Aorta (tissue), 5 donors: ENCODE measurements at places on chromosomes 1 and 21. TPM values are rescaled to one million over a fixed set of nuclear protein-coding genes. Genes with fewer than 3 reads are reported as not detected.

GRCh38 chr21:37292941-37293340 is 25.8 kb upstream of the VPS26C start:
- DNase-seq = no peak

DNA sequence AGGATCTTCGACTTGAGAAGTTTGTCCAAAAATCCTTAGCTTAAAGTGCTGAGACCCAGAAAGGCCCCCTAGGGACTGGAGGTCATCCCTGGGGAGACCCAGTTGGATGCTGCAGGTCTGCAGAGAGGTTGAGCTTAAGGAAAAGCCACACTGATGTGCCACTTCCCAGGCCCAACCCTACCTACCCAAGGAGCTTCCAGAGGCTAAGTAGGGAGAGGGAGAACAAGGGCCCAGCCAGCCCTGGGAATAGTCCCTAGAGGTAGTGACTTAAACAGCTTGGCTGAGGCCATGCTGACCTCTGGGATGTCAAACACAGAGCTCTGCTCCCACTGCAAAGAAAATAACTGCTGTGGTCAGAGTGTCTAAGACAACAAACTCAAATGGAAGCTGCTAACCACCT is 693.7 kb downstream of the MATN1 start:
- DNase-seq = no peak

The LGR6 gene
- 31.7 TPM for total RNA-seq

The UQCRH gene
- total RNA-seq = 100 TPM
